Kidney (tissue), 22 donors: ENCODE measurements at places on chromosomes 1 and 21.

GRCh38 chr1:9770298-9770697 is 53.5 kb downstream of the CLSTN1 start:
- DNase-seq = no peak

- no peak for DNase-seq
Observed at GRCh38 chr1:169869426-169869825, 24.3 kb downstream of the SCYL3 start.

DNA sequence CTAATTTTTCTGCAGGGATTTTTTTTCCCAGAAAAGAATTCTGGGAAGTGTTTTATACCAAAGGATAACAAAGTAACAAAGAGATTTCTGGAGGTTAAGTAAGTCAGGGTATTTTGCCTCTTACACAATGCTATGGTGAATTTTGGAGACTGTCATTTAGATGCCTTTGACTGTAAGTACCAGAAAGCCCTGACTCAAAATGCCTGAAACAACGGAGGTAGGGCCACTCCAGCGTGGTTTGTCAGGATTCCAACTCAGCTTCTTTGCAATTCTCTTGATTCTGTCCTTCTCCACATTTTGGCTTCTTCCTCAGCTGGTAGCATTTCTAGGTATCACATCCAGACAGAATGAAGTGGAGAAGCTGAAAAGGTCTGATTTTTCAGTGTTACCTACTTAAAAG is 106.5 kb downstream of the UCHL5 start:
- DNase-seq = no peak

- DNase-seq = no peak
Observed at GRCh38 chr1:193633991-193634390, 447.6 kb upstream of the B3GALT2 start.

GRCh38 chr21:35829067-35829466 is 231.3 kb downstream of the SETD4 start:
- DNase-seq = peak; percentile 39

- DNase-seq = no peak
Observed at GRCh38 chr21:42846221-42846620, 33.1 kb downstream of the WDR4 start.

DNA sequence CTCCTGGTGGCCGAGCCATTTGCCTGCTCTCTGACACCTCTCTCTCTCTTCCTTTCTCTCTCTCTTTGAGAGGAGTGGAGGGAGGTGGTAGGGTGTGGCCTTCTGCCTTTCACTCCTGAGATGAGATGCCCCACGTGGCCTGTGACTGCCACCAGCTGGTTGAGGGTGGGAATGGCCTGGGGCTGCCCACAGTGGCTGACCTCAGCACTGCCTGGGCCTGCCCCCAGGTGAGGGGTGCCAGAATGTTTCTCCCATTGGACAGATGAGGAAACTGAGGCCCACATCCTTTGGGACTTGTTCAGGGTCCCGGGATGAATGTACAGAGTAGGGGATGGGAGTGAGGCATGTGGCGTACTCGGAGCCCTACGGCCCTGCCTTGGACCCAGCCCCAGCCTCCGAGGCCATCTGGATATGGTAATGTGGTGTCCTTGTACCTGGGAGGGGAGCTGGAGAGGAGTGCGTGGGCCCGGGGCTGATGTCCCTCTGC is 12.7 kb upstream of the C1orf167 start:
- no peak for DNase-seq

DNA sequence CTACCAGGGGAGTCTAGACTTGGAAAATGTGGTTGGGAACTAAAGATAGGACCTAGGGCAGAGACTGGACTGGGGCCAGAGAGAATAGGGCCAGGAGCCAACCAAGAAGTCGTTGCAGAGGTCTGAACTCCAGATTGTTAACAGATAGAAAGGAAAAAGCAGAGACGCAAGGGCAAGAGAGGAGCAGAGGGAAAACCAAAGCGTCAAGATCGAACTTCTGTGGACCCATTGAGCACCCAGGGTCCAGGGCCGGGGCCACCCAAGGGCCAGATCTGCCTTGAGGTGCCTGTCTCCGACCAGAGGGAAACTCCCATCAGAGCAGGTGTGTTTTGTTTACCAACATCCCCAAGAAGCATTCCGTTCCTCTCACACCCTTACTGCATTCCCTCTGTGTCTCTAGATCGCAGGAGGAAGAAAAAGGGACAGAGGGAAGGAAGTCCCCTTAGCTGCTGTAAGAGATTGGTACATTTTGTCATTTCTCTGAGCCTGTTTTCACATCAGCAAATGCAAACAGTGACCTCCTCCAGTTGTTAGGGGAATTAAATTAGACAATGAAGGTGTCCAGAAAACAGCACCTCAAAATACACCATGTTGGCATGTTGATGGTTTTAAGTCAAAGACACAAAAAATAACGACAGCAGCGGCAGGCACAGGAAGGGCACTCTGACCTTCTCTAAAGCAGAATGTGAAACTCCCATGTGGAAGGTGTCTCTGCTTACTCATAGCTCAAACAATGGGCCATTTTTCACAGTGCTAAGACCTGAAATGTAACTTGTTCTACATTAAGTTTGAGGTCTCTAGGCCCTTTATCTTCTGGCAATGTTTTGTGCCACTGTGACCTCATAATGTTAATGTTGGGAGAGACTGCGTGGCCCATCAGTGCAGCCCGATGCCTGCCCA is 105.8 kb upstream of the RAB4A start:
- DNase-seq = no peak

DNA sequence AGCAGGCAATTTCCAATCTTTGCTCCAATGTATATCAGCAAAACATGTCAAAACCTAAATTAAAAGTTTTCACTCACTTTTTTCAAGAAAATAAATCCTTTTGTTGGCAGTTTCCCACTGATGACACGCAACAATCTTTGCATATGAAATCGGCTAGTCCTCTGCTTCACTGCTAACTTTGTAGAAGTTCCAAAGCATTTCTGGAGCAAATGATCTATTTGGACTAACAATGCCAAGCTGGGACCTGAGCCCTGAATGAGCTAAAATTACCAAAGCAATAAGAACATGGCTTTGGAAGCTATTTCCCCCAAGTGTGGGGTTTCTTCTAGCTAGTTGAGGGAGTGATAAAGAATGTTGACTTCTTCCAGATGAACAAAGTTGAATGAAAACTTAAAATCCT is 5.1 kb downstream of the BEND5 start:
- DNase-seq = no peak

DNA sequence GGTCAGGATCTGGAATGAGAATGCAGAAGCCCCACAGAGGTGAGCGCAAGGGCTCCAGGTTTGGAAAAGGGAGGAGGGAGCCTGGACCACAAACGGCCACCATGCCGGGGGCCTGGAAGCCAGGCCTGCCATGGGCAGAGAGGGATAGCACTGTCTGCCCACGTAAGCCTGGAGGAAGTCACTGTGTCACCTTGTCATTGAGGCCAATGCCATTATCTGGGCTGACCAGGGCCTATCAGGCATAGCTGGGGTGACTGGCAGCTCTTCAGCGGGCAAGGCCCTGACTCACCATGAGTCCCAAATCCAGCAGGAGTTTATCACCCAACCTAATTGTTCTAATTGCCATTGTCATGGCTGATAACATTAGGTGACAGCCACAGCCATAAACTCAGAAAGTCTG is 84.6 kb downstream of the MATN1 start:
- no peak for DNase-seq

- DNase-seq = no peak
Observed at GRCh38 chr1:108691128-108691941, 775 bp upstream of the PRPF38B start.

DNA sequence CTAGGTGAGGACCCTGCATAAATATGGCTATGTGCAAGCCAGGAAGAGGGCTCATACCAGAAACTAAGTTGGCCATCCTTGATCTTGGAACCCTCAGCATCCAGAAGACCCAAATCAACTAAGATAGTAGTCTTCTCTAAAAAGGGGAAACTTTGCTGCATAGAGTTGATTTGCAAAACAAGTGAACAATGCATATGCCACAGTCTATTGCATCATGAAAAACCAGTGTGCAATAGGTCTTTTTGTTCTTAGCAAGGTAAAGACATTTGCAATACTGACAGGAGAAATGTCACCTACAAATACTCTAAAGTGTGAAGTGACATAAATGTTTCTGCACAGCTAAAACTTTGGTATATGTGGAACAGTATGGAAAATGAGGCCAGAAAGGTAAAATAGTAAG is 2.0 kb upstream of the IFI16 start:
- DNase-seq = no peak

GRCh38 chr1:200179126-200179780 is 151.7 kb downstream of the NR5A2 start:
- DNase-seq = no peak

DNA sequence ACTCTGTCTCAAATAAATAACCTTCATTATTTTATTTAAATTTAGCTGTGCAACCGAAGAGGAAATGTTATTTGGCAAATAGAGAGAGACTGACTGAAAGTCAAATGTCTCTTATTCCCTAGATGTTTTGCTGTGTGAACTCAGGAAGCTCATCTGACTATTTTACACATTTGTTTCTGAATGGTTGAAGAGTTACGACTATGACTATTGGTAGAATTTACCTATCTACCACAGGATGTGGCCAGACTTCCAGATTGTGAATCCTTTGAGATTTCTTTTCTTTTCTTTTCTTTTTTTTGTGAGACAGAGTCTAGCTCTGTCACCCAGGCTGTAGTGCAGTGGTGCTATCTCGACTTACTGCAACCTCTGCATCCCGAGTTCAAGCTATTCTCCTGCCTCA is 5.3 kb upstream of the SDE2 start:
- DNase-seq = no peak

DNA sequence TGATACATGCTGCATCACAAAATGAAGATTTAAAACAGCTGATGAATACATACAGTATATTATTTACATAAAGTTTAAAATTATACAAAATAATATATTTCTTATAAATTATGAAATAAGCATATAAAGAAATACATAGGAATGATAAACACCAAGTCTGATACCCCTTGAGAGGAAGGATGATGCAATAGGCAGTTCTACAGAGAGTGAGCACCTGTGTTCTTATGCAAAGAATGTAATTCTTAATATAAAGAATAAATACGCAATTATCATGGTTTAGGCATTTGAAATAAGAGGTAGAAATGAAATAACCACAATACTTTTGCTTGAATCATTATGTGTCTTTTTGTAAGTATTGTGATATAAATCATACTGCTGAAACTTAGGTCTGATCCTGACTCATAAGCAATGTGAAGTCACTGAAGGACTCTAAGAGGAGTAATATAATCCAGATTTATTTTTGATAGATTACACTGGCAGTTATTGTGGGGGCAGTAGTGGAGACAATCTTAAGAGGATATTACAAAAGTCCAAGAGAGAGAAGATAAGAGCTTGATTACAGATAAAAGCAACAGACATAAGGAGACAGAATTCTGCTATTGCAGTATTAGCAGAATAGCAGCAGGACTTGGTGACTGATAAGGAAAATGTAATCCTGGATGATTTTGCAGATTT is 39.0 kb downstream of the TTLL7 start:
- DNase-seq = no peak

DNA sequence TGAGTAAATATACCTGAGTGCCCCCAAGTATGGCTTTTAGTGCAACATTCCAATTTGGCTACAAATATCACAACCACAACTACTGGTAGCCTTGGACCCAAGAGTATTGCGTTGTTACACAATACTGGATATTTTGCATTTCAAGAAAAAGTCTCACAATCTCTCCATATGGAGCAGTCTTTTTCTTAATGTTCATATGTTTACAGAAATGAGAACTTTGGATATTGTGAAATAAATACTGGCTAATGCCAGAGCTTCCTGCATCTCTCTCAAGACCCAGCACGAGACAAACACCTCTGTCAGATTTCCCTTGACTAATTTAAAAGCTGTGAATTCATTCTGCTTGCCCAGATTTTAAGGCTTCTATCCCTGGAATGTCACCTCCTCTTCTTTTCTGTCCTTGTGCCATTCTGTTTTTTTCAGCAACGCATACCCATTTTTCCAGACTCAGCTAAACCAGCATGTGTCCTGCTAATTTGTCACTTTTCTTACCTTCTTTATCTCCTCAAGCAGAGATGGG is 136.2 kb upstream of the BACE2 start:
- DNase-seq = no peak

- peak; percentile 67 for DNase-seq
Observed at GRCh38 chr1:169348383-169349036, 19.1 kb downstream of the NME7 start.

- no peak for DNase-seq
Observed at GRCh38 chr1:231311720-231312431, 25.8 kb downstream of the EXOC8 start.

- DNase-seq = no peak
Observed at GRCh38 chr1:82451191-82451590, 650.5 kb downstream of the ADGRL2 start.

DNA sequence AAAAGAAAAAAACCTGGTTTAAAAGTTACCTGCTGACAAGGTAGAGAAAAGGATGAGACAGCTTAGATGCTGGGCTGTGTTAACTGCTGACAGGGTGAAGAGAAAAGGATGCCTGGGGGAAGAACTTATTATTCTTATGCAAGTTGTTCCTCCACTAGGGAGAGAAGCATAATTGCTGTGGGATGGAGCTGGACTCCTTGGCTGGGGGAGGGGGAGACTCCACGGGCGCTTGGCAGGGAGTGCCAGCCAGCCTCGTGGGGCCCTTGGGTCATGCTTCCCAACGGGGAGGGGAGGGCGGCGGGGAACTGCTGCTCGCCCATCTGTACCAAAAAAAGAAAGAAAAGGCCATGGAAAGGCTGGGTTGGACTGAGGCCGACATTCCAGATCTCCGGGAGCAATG is 47.2 kb downstream of the SYCP1 start:
- DNase-seq = peak; percentile 14

DNA sequence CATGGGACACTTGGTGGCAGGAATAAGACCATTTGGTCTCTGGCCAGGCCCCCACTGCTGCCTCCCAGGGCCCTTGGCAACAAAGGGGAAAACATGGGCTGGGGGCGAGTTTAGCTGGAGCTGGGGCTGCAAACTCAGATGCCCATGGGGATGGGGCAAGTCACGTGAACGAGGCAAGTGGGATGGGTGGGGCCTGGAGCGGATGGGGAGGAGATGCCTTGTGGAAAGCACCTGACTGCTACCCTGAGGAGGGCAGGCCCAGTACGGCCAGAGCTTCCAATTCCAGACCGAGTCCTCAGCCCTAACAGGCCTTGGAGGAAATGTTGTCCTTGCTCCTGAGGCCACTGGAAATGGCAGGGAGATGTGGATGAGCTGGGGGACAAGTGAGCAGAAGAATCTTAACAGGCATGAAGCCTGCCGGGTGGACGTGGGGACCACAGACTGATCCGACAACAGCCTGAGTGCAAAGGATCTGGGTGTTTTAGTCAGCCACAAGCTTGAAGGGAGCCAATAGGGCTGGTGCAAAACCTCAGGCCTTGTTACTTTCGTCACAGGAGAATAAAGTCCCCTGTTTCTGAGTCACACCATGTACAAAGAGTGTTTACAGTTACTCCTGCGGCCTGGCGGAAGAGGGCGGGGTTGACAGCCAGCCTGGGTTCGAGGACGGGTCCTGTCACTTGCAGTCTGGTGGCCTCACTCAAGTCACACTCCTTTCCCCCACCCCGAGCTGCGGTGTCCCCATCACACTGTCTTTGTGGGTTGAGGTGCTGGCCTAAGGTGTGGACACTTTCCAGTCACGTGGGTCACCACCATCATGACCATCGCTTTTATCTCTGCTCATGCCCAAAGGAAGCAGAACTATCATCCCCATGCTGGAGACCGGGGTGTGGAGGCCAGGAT is 19.1 kb downstream of the RUNX3 start:
- no peak for DNase-seq
